ENCODE measurements at places on chromosomes 6 and 20. TPM values are rescaled to one million over a fixed set of nuclear protein-coding genes. Genes with fewer than 3 reads are reported as not detected.

GRCh38 chr6:94468830-94469229 lies 1049.5 kb upstream of the EPHA7 start:
- no peak for DNase-seq

GRCh38 chr6:73817253-73817652 lies 121.2 kb downstream of the CD109 start:
- DNase-seq = no peak

DNA sequence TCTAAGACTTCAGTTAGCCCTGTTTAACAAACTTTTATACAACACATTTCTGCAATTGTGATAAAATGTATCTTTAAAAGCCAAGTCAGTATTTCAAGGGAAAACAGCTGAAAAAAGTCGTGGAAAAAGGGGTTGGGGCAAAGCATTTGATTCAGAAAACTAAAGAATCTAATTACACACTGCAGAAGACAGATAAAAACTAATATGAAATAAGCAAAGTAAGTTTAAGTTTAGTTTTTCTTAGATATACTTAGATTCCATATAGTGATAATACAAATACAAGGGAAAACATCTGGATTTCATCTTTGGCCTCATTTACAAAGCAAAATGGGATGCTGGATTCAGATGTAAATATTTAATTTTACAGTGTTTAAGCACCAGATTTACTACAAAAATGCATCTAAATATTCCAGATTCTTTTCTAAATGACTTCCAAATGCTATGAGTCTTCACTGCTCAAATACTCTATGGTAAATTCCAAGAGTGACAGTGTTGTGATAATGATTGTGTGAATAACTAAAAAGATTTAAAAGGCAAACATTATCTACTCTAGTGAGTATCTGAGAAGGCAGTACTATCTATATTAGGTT lies 1.5 kb upstream of the ADNP start:
- DNase-seq = no peak

DNA sequence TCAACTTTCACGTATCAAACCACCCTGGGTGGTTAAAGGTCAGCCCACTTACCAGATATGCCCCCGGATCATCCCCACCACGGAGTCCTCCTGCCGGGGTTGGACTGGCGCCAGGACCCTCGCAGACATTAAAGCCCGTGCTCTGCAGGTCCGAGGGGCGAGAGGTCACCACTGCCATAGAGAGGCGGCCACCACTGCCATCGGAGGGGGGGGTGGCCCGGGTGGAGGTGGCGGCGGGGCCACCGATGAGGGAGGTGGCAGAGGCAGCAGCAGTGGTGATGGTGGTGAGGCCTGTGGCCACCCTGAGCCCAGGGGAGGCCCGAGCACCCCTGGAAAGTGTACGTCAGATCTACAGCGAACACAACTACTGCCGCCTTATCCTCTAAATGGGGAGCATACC lies 76.3 kb downstream of the ASXL1 start:
- no peak for DNase-seq

GRCh38 chr20:19338960-19339359 lies 126.5 kb downstream of the SLC24A3 start:
- no peak for DNase-seq

DNA sequence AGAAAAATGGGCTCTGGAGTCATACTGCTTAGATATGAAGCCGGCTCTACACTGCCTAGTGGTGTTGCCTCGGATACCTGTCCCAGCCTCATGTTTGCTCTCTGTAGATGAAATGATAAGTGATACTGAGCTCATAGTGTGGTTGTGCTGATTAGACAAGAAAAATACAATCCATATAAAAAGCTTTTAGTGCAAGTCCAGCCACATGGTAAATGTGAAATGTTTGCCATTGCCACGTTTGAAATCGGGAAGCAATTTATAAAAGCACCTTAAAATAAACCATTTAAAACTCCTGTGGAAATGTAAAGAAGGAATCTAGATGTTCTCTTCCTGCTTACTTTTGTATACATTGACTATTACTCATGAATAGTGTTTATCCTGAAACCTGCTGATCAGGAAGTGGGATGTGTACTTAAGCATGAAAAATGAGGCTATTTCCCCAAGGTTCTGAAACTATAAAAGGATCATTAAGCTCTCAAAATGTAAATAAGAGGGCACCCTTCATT lies 13.1 kb upstream of the PBOV1 start:
- DNase-seq = no peak

- no peak for DNase-seq
Measured at GRCh38 chr6:34146801-34147592, 1.1 kb upstream of the GRM4 start.

DNA sequence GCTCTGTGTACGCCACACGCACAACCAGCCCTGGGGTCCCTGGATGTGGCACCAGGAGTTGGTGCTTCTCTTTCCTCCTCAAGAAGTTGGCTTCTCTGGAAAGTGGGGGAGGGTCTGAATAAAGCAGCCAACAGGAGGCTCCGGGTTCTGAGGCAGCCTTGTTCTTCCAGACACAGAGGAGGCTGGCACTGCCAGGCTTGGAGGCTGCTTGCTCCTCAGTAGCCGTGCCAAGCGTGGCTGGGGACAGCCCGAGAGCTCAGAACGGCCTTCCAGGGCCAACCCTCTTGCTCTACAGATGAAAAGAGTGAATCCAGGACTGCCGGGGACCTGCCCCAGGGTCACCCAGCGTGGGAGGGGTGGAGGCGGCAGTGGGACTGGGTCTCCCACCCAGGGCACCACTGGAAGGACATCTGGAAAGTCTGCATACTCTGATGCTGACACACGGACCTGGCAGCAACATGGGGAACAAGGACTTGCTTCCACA lies 70.4 kb downstream of the SLC22A23 start:
- no peak for DNase-seq

DNA sequence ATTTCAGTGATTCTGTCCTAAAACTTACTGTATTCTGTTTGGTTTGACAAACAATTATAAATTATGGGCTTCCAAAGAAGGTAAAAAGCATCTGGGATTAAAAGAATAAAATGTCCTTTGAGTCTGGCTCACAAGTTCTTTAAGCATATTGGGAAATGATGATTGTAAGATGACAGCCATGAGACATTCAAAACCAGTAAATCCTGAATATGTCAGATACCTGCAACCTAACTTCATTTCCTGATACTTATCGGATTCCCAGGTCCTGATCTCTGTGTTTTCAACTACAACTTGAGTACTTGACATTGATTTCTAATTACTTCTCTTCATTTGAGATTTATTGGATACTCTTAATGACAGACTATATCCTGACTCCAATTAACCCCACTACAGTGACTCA lies 446.6 kb downstream of the GRIK2 start:
- DNase-seq = no peak

The OOEP gene
- 0.23 TPM for polyA plus RNA-seq

The E2F1 gene
- polyA plus RNA-seq = 3.3 TPM

The ELOVL4 gene
- 30.6 TPM for polyA plus RNA-seq

The CARMIL1 gene
- polyA plus RNA-seq = 29.9 TPM
